ENCODE measurements at places on chromosomes 6 and 20.

DNA sequence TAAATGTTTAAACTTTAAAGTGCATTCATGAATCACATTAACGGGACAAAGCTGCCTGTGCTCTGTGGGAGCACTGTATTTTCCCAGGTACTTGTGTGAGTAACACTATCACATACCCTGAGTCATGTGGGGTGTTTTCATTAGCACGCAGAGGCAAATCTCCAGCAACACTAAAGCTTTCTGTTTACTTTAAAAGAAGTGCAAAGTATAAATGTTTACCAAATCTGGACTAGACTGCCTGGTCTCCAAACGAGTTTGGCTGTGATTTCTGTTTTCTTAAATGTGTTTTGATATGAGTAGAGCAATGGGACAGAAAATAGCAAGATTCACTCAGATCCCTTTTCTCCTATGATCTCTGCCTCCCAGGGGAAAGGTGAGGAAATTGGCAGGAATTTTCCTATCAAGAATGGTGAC lies 28.8 kb upstream of the RIPPLY2 start:
- peak; percentile 16 for DNase-seq

GRCh38 chr20:56358600-56359211 lies at the start of gene FAM210B:
TSS of gene FAM210B (plus strand) at chr20:56358974. CDS start at chr20:56359006, 32 bp downstream.
- peak; percentile 90 for DNase-seq

DNA sequence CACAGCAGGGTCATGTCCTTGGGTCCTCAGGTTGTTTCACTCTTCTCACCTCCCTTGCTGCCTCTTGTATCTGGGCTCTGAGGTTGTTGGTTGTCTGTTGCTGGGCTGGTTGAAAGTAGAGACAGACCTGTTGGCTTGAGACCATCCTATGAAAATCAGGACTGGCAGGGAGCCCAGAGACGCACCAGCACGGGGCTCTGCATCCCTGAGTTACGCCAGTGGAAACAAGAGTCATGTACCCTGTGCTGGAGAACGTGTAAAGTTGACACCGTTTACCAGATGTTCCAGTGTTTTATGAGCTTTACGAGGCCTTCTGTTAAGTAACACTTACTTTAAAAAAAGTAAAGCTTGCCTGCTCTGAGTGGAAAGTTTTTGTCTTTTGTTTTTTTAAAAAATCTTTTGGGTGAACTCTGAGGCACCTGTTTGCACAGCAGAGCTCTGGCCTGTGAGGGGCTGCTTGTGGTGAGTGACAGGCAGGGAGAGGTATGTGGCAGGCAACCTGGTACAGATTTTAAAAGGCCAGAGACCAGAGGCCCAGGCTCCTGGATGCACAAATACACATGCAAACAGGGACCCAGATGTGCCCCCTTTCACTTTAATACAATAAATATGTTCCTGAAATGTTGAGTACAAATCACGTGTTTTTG lies 260.0 kb upstream of the SUPT3H start:
- DNase-seq = no peak

DNA sequence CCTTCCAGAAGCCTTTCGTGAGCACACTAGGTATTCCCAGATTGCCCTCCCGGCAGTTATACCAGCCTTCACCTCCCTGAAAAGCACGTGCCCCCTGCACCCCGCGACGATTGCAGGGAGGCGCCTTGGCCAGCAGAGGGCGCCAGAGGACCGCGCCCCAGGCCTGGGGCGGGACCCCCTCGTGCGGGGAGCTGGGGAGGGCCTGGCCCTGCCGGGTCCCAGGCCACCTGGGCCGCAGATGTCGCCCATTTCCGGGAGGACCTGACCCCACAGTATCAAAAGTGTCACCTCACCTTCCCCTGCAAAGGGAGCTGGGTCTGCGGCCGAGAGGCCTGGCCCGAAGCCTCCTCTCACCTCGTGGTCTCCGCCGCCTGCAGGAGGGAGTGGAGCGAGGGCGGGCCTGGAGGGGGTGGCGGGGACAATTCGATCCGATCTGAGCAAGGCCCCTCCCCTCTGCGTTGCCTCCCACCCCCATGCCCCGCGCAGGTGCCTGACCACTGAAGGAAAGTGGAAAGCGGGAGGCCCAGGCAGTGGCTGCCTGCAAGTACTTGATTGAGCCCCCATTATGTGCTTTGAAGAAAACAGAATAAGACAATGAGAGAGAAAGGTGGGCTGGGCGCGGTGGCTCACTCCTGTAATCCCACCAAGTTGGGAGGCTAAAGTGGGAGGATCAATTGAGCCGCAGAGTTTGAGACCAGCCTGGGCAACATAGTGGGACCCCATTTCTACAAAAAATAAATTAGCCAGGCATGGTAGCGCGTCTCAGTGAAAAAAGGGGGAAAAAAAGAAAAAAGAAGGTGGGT lies 3.5 kb upstream of the SNAI1 start:
- peak; percentile 40 for DNase-seq

DNA sequence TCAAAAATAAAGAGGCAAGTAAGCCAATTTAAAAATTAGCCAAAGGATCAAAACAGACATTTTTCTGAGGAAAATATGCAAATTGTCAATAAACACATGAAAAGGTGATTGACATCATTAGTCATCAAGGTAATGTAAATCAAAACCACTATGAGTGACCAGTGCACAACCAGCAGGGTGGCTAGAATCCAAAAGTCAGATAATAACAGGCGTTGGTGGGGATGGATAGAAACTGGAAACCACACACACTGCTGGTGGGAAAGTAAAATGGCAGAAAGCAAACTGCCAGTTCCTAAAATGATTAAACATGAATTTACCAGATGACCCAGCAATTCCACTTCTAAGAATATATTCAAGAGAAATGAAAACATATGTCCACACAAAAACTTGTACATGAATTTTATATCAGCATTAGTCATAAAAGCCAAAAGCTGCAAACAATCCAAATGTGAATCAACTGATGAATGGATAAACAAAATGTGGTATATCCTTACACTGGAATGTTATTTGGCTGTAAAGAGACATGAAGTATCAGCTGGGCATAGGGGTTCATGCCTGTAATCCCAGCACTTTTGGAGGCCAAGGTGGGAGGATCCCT lies 74.8 kb upstream of the MBOAT1 start:
- no peak for DNase-seq

GRCh38 chr20:57398231-57398821 lies 7.1 kb downstream of the RBM38 start:
- no peak for DNase-seq

- no peak for DNase-seq
Observed at GRCh38 chr20:58774214-58774613, 76.5 kb downstream of the GNAS-AS1 start.

DNA sequence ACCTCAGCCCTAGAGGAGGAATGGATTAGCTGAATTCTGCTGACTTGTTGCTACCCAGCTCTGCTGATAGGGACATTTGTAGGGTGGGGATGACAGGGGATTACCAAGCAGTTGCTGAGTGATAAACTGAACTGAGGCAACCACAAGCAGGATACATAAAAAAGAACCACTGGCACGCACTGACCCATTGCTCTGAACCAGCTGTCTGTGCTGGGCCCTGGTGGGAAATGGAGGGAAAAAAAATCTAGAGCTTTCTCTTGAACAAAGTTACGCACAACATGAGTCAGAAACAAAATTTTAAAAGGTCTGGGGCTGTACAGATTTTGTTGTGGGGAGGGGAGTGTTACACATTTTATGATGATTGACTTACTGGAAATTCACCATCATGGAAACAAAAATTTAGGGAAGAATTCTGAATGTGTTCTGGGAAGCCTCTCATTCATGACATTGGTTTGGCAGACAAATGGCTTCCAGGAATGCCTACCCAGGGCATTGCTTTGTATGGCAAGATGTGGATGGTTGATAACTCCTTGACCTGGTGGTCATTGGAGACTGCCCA lies 37.7 kb downstream of the FOXO3 start:
- peak; percentile 55 for DNase-seq

- DNase-seq = no peak
Observed at GRCh38 chr20:56579301-56579710, 46.3 kb downstream of the FAM209B start.

DNA sequence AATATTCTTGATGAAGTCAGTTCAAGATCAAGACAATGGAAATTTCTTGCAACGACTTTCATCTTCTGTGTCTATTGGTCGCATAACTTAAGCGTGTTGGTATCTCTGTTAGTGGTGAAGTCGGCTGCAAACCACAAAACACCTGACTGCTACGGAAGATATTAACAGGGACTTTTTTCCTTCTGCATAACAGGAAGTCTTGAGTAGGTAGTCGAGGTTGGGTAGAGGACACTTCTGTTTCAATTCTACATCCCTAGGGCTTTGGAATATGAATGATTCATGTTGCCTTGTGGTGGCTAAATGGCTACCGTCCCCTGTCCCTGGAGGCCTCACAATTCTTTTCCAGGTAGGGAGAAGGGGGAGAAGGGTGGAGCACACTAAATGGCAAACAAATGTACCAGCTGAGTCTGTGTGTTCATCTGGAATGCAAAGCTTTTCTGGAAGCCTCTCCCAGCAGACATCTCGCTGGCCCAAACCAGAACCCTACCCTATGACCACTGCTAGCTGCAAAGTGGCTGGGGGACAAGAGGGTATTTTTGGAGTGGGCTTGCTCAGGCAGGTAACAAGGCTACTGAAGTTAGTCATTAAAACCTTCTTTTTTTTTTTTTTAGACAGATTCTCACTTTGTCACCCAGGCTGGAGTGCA lies 34.6 kb upstream of the NKX2-2 start:
- DNase-seq = no peak

DNA sequence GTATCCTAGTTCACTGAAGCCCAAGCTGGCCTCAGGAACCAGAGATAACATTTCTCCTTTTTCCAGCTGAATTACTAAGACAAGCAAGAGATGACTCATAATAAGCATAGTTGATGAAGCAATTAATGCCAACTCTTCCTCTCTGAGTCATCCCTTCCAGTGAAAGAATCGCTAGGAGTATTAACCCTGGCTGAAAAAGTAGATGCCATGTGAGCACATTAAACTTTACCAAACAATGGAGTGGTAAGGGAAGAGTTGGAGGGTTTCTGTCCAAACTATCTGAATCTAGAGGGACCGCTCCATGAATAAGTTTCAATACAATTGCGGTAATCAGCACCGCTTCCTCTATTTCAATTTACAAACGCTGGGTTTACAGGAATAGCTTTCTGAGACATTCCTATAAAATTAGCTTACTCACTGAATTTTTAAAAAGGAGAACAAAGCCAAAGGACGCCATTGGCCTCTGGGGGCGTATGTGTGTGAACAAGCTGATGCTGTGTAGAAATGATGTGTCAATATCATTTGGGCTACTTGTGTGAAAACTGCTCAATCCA lies 48.3 kb downstream of the ATXN1 start:
- DNase-seq = peak; percentile 96

DNA sequence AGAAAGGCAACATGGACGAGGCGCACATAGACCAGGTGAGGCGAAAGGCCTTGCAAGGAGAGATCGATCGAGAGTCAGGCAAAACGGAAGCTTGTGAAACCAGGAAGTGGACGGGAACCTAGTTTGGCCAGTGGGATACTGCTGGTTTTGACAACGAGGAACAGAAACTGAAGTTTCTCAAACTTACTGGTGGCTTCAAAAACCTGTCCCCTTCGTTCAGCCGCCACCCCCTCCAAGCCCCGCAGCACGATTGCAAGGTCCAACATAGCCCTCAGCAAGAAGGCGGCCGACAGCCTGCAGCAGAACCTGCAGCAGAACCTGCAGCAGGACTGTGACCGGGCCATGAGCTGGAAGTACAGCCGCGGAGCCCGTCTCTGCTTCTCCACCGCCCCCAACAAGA lies 238.0 kb downstream of the KHDC1L start:
- no peak for DNase-seq

DNA sequence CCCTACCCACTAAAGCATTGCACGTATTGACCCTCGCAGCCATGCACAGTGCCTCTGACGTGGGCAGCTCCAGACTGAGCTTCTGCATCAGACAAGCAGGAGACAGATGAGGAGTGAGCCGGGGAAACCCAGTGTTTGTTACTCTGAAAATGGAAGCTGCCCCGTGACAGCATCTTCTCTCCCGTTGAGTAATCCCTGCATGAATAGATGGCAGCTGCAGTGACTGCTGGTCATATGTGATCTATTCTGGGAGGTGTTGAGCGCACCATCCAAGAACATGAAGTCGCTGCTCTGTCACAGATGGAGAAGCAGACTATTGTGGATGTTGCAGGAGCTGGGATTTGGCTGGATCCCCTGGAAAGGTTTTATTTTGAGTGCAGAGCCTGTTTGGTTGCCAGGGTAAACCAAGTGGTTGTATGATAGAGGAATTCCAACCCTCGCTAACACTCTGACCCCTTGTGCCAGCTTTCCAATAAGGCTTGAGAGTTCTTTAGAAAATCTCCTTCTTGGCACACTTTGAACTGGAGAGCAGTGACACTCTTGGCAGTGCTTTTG lies 242.2 kb downstream of the NRN1 start:
- DNase-seq = peak; percentile 39

GRCh38 chr20:5469111-5469510 lies 152.4 kb upstream of the PROKR2 start:
- DNase-seq = no peak

GRCh38 chr6:125020385-125020784 lies 58.1 kb downstream of the RNF217 start:
- DNase-seq = no peak

GRCh38 chr6:119938752-119939151 lies 589.2 kb upstream of the MAN1A1 start:
- DNase-seq = no peak

DNA sequence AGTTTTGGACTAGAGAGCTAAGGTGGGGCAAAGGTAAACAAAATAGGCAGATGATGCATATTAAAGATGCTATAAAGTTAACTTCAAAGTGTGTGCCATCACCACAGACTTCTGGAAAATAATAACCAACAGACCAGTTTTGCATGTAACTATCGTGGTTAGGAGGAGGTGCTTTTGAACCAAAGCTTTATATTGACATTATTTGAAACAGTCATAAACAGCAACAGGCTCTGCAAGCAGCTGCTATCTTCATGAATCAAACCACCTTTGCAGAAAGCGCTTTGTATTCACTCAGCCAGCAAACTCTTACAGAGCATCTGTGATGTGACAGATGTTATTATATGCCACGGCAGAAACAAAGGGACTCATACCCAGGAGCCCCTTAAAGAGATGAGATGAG lies 81.9 kb downstream of the CRYBG1 start:
- no peak for DNase-seq

DNA sequence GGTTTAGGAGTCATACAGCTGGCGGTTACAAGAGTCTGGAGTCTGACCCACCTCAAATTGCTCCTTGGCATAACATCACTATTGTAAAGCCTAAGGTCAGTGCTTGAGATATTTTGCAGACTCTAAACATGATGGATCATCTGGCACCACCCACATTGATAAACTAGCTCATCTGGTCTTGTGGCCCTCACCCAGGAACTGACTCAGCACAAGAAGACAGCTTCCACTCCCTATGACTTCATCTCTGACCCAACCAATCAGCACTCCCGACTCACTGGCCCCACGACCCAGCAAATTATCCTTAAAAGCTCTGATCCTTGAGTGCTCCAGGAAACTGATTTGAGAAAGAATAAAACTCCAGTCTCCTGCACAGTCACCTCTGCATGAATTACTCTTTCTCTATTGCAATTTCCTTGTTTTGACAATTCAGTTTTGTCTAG lies 115.9 kb downstream of the CD24 start:
- DNase-seq = peak; percentile 1

GRCh38 chr20:9025011-9025410 lies 43.9 kb upstream of the PLCB4 start:
- DNase-seq = no peak

Data from fibroblast of skin of back (primary cell).